ENCODE measurements at places on chromosomes 6 and 20.

GRCh38 chr6:97630604-97631003 lies 347.6 kb upstream of the MMS22L start:
- no peak for DNase-seq

DNA sequence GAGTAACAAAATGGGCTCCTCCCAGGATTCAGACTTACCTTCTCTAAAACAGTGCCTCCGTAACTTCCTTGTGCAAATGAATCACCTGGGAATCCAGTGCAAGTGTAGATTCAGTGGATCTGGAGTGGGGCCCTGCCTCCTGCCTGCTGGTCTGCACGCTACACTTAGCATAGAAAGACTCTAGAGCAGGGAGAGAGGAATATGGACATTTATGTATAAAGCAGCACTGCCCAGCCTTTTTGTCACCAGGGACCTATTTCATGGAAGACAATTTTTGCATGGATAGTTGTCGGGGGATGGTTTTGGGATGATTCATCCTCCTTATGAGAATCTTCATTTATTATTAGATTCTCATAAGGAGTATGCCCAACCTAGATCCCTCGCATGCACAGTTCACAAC lies 42.3 kb upstream of the L3MBTL3 start:
- no peak for DNase-seq

GRCh38 chr6:145707397-145707796 lies 27.9 kb downstream of the EPM2A start:
- no peak for DNase-seq

DNA sequence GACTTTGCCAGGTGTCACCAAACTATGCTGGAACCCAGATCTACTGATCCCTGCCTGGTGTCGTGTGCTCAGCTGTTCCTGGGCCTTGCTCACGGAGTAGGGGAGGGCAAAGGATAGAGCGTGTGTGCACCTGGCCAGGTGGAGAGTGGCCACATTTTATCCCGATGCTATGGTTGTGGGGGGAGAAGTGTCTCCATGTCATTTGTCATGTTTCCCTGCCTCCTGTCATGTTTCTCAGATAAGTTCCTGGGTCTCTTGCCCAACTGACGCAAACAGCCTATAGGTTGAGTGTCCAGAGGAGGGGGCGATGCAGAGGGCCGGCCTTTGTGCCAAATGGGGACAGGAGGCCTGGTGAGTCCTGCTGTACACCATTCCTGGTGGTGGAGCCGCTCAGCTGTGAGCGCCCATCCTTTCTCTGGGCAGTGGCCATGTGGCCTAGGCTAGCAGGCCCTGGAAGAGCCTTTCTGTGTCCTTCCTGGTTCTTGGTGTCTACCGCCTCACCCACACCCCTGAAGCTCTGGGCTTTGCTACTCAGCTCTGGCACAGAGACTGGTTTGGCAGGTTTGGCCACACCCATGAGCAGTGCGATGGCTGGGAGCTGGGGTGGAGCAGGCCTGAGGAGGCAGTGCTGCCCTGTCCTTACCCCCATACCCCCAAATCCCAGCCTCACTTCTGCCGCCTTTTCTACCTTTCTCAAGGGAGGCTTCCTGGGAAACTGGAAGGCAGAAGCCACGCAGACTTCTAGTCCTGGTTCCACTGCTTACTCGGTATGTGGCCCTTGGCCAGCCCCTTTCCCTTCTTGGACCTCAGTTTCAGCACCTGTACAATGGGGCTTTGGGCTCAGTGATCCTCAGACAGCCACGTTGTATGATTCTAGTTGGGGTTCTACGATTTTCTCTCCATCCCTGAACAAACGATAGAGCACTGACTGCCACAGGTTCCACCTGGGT lies 32.3 kb upstream of the EPB41L1 start:
- DNase-seq = no peak

DNA sequence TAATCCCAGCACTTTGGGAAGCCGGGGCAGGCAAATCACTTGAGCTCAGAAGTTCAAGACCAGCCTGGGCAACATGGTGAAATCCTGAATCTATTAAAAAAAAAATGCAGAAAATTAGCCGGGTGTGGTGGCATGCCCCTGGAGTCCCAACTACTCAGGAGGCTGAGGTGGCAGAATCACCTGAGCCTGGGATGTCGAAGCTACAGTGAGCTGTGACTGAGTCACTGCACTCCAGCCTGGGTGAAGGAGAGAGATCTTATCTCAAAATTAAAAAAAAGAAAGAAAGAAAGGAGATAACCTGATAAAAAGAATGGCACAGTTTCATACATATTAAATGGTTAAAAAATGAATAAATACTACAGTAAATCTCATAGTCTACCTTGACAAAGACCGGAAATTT lies 123.6 kb upstream of the TNFAIP3 start:
- no peak for DNase-seq

DNA sequence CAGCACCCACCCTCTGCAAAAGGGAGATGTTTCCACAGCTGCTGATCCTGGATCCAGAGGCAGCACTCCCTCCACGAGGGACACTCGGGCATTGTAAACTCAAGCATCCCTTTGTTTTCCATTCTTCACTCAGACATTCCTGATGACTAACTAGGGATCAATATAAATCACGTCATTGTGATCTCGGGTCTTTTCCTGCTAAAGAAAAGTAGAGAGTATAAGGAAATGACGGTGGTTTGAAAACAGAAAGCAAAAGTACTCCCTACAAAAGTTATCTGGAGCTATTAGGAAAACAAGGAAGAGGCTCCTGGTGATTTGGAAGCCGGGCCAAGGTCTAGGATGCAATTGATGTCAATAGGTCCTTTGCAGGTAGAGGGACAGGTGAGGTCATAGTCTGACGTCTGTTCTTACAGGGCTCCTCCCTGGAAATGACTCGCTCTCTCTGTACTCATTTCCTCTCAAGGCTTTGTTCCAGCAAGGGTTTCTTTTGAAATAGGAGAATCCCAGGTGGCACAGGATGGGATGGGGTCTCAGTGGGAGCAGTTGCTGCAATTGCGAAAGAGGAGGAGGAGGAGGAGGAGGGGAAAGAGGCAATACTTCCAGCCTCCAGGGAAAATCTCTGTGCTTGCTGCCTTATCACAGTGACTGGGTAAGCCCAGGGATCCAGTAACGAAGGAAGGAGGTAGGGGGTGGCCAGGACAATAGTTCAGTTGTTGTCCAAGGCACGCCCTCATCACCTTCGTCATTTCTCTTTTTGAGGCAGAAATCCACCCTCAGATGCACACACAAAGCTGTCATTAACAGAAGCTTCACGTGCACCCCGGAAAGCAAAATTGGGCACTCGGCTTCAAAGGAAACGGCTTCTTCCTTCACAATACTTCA lies 222.8 kb downstream of the LY86 start:
- DNase-seq = peak; percentile 18

- DNase-seq = no peak
Measured at GRCh38 chr6:111731456-111732195, 125.9 kb upstream of the TRAF3IP2 start.

- DNase-seq = peak; percentile 49
Measured at GRCh38 chr6:89387516-89388201, 24.4 kb downstream of the RRAGD start.

DNA sequence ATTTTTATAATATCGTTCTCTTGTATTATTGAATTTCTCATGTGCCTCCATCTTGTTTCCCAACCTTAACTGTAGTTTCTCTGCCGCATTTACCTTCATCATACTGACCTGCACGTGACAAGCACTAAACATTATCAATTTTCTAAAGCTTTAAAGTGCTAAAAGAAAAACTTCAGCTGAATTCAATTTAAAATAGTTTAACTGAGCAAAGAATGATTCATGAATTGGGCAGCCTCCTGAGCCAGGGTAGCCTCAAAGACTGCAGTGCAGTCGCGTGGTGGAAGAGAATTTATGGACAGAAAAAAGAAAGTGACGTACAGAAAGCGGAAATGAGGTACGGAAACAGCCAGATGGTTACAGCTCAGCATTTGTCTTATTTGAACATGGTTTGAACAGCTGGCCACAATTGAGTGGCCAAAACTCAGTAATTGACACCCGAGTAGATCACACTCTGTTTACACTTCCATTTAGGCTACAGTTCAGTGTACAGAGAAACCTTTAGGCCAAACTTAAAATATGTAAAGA lies 4.2 kb upstream of the ZDHHC14 start:
- DNase-seq = no peak

All from DMS79 treated with DMSO at 0.1 percent for 48 hours (cell line).